ENCODE measurements at places on chromosomes 3 and 15.

GRCh38 chr3:75232216-75232615 lies 431.9 kb upstream of the FRG2C start:
- no peak for DNase-seq

- no peak for DNase-seq
These were observed 148.2 kb downstream of the TLE3 start for GRCh38 chr15:69949485-69949884.

DNA sequence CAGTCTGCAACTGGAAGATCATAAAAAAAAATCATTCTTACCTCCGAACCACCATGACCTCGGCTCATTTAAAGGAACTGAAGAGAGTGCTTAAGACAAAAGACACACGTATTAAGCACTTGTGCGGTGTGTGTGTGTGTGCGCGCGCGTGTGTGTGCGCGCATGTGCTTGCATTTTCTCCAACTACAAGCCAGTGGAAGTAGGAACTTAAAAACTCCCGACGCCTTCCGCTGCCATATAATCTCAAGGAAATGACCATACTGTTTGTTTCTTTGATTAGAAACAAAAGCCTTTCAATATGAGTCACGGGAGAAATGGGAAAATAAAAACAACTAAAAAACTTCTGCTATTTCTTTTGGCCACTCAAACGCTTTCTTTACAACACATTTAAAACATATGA lies 32.4 kb downstream of the FRMD4B start:
- no peak for DNase-seq

- DNase-seq = no peak
These were observed 121.9 kb upstream of the STAC start for GRCh38 chr3:36258421-36258820.

- no peak for DNase-seq
These were observed 665.5 kb downstream of the GBE1 start for GRCh38 chr3:81095956-81096355.

DNA sequence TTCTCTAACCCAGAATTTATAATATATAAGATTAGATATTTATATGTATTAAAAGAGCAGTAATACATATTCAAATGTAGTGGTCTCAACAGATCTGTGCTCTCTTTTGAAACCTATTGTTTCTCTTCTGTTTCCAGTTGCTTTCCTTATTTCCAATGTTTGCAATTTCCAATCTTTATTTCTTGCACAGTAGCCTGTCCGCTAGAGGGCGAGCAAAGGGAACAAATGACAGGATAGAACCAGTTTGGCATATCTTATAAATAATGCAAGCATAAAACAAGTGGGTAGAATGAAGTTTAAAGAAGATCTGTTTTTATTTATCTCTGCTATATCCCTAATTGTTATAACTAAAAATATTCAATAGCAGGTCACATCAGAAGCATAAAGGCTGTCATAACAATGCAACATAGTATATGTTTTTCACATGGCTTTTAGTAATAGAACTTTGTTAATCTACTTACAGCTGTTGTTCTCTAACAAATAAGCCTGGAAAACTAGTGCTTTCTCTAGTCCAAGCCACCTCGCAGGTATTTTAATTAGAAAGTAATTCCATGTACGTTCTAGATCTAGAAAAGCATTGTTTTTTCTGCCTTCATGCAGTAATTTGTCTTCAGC lies 15.1 kb upstream of the TCAIM start:
- peak; percentile 2 for DNase-seq

GRCh38 chr3:132867526-132867925 lies 145.3 kb upstream of the NPHP3 start:
- DNase-seq = no peak

GRCh38 chr15:98666441-98666840 lies 18.1 kb downstream of the IGF1R start:
- DNase-seq = no peak

GRCh38 chr3:155555479-155556060 lies 189.3 kb downstream of the PLCH1 start:
- no peak for DNase-seq

- no peak for DNase-seq
These were observed 664 bp upstream of the LARP6 start for GRCh38 chr15:70854666-70854976.

- DNase-seq = no peak
These were observed 74.1 kb upstream of the POMGNT2 start for GRCh38 chr3:43180027-43180426.

- DNase-seq = no peak
These were observed 86.8 kb downstream of the TMCO5A start for GRCh38 chr15:38021259-38021658.

GRCh38 chr3:63791974-63792373 lies 27.1 kb upstream of the C3orf49 start:
- no peak for DNase-seq

- DNase-seq = no peak
These were observed 49.6 kb downstream of the CHD2 start for GRCh38 chr15:92949604-92950249.

DNA sequence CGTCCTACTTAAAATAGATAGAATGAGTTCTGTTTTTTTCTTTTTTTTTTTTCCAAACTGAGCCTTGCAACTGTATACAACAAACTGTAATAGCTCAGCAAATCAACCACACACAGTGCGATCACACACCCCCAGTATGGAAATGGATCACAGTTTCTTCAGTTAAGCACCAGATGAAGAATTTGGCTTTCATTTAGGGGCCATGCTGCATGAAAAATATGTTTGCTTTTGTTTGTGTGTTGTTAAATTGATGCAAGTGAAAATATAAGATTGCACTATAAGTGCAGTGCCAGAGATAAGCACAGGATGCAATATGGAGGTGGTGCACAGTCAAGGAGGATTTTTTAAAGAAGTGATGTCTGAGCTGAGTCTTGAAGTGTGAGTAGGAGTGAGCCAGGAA lies 17.8 kb downstream of the CCDC54 start:
- DNase-seq = no peak

DNA sequence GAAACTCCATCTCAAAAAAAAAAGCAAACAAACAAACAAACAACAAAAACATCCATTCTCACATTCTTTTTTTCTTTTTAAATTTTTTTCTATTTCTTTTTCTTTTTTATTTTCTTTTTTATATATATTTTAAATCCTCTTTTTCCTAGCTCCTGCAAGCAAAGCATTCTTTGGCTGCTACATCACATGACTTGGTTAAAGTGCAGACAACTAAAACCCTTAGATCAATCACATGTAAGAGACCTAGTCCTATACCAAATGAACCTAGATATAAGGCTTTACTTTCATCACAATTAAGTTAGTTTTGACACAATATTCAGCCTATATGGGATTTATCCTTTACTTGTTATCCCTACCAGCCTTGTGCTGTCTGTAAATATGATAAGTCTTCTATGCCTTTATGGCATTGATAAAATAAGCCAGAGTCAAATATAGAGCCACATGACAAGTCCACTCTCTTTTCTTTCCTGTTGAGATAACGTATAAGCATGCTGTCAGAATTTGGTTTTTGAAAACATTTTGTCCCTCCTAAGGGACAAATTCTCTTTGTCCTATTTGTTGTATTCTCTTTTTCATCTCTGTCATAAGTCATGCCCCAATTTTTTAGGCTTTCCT lies 11.3 kb downstream of the UBR1 start:
- DNase-seq = no peak

GRCh38 chr15:67836477-67836876 lies 3.4 kb downstream of the RNU6-1 start:
- DNase-seq = no peak

DNA sequence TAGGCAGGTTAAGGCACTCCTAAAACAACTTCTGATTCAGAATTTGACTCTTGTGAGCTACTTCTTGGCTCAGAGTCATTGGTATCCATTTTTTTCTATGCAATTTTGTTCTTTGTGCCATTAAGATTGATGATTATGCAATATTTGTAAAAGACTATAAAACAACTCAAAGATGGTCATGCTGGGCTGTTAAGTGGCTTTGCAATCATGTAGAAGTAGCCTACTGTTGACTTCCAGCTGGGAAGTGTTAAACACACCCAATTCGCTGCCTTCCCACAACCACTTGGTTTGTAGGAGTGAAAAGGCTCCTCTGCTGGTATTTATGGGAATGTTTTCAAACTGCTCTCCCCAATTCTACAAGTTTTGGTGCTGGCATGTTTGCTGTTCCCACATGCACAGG lies 74.7 kb upstream of the COL6A6 start:
- no peak for DNase-seq

GRCh38 chr3:17339132-17339575 lies 403.3 kb downstream of the TBC1D5 start:
- peak; percentile 20 for DNase-seq

GRCh38 chr3:48122504-48122903 lies 65.7 kb downstream of the CDC25A start:
- DNase-seq = no peak

DNA sequence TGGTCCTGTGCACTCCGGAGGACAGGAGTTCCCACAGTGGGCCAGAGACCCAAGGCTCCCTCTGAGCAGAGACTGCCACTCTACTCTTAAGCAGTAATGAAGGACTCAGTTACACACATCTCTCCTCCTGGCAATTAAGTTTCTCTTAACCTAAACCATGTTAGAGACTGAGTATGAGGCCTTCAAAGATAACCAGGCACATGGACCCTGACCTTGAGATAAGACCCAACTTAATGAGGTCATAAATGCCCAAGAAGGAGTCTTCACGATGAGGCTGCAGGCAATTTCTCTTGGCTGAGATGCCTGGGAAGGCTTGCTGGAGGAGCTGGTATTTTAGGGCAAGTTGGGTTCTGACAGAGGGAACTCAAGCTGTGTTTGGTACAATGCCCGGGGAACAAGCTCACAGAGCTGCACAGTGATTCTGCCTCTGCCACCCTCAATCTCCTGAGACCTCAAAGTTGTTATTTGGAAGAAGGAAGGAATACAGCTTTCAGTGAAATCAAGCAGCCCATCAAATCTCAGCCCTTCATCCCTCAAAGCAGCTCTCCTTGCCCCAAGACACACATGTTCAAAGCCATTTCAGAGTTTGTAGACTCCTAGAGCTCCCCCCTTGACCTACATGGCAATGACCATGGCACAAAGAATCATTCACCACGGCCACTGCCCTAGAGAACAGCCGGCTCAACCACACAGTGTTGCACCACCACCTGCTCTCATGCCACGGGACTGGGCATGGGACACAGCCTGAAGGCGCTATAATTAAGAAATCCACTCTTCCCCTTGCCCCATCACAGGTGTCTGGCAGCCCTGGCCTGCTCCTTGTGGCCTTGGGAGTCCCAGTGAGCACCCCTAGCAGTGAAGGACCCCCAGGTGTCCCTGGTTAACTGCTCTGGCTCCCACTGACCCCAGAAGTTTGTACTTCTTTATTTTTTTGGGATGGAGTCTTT lies 7.1 kb downstream of the RMDN3 start:
- no peak for DNase-seq

DNA sequence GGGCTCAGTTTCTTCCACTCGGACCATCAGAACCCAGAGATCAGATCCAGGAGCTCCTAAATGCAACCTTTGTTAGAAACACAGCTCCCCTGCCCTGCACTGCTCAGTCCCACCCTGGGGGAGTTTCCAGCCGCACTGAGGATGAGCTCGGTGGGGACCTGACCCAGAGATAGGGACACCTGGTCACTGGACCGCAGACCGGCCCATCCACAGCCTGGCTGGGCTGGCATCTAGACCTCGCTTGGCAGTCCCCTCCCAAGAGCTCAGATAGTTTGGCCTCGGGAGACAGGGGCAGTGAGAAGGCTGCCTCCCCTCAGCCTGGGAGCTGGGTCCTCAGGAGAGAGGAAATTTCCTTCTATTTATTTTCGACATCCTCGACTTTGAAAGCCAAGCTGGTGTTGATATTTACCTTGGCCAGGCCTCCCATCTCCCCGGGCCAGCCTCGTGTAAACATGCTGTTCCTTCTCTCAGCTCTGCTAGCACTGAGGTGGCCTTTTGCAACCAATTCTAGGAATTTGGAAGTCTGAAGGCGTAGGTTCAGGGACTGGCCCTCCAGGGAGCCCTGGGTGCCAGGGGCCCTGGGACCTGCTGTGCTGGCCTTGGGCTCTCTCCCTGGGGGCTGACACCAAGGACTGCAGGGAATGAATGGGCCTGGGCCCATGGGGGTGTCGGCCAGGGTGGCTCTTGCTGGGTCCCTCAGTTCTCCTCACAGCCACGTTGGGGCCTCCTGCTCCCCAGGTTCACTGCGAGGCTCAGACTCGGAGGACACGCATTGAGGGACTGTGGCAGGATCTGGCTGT lies 90.1 kb downstream of the VGLL4 start:
- no peak for DNase-seq

DNA sequence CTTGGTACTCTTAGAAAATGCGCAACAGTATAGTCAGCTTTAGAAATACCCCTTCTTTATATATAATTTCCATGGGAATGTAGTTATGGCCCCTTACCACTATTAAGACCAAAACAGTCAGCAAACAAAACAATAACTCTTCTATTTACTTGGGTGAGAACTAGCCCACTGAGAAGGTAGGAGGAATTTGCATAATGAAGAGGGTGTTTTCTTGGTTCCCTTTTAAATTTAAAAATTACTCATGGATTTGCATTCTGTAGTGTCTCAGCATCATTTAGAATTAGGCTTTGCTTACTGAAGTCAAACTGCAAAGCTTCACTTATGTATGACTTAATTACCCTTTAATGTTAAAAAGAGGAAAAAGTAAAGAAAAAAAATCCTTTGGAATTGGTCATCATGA lies 350.8 kb downstream of the PTPRG start:
- no peak for DNase-seq

DNA sequence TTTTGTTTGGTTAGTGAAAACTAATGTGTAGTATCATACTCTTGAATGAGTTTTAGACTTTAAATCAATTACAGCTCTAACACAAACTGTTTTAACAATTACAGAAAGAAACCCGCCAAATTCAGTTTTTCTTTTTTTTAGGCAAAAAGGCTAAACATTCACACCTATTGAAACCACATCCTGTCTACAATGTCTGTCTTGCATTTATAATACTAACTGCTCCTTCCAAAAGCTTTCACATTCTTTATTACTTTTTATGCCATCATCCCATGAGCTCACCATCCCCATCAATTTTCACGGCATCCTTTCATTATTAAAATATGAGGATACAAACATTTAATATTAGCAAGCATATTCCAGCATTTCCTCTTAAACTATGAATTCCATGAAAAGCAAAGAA lies 593.3 kb downstream of the FOXP1 start:
- DNase-seq = no peak

- DNase-seq = no peak
These were observed 251.4 kb downstream of the NR1D2 start for GRCh38 chr3:24196526-24196925.

GRCh38 chr3:44665173-44665572 lies 16.6 kb downstream of the ZNF35 start:
- DNase-seq = no peak

- no peak for DNase-seq
These were observed 56.9 kb upstream of the FLNB start for GRCh38 chr3:57951066-57951882.

- peak; percentile 25 for DNase-seq
These were observed 16.0 kb downstream of the TNK2 start for GRCh38 chr3:195892105-195893043.

DNA sequence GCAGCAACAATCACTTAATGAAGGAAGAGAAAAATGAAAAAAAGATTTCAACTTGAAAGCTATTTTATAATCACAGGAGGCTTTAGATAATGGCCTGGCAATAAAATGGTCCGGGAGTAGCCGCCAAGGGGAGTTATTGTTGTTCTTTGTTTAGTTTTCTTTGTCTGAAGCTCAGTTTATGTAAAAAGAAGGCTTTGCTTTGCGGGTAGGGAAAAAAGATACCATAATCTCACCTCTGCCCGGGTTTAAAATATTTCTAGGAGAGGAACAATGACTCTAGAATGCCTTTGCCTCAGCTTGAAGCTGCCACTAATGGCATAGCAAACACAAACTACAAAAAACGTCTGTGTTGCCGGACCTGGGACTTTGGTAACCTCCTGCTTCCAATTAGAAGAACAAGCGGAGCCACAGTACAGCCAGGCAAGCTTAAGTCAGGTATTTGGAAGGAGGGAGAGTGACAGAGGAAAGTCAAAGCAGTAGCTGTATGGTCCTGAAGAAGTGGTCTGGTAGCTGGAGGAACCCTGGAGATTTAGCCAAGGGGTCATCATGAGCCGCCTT lies 764.5 kb downstream of the TUSC7 start:
- peak; percentile 91 for DNase-seq

Data from DMS79 (cell line).